ENCODE measurements at places on chromosomes 3 and 15.

DNA sequence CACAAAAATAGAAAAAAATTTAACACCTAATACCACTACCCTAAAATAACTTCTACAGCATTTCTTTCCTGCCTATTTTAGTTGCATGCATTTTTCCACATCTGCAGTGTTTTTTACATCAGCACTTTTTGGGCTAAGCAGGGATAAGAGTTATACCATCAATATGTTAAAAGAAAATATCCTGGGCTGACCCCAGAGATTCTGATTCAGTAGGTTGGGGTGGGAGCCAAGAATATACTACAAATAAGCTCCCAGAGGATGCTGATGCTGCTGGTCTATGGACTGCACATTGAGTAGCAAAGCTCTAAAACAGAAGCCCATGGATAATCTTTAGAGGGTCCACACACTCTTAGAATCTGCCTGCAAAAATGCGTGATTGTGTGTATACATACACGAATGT, 14.8 kb downstream of the FYCO1 start:
- no peak for DNase-seq

- no peak for DNase-seq
Measured at GRCh38 chr3:27641888-27642601, 80.1 kb downstream of the EOMES start.

- DNase-seq, result no peak
Measured at GRCh38 chr3:193903966-193904365, 232.0 kb upstream of the HES1 start.

GRCh38 chr3:142088522-142088921, 60.8 kb downstream of the TFDP2 start:
- DNase-seq, result no peak

GRCh38 chr3:88090681-88091080, 31.6 kb downstream of the ZNF654 start:
- no peak for DNase-seq

- DNase-seq, result no peak
Measured at GRCh38 chr3:173761161-173761560, 363.6 kb downstream of the NLGN1 start.

GRCh38 chr15:81074773-81075172, 59.3 kb upstream of the CFAP161 start:
- DNase-seq, result no peak

GRCh38 chr3:41742121-41742520, 219.8 kb downstream of the ULK4 start:
- no peak for DNase-seq

GRCh38 chr15:60396958-60397771, 621 bp downstream of the ANXA2 start:
- no peak for DNase-seq

DNA sequence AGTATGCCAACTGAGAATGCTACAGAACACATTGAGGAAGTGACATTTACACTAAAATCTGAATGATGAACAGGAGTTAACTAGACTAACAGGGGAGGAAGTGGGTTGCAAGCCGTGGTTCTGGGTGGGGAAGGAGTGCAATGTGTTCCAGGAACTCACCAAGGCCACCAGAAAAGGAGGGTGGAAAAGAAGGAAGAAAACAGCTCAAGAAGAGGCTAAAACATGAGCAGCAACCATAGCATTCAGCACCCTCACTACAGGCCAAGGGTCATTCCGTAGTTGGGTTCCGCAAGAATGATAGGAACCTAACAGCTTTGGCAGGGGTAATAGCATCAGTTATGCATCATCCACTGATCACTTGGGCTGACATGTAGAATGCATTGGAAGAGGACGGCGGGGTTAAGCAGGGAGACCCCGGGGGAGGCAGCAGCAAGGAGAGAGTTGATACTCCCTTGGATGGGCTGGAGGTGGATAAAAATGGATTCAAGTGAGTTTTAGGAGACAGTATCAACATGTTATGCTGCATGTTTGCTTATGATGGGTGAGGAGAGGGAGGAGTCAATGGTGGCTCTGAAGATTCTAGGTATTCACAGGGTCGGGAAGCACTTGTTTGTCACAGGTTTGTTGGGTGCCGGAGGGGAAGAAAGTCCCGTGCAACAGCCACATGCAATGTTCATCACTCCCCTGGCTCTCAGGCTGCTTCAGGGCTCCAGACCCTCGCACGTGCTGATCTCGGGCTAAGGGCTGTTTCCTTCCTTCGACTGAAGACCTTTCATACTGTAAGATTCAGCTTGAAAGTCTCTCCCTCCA, 53.2 kb downstream of the LIPC start:
- no peak for DNase-seq

- DNase-seq, result no peak
Measured at GRCh38 chr15:63765338-63765737, 68.4 kb downstream of the HERC1 start.

DNA sequence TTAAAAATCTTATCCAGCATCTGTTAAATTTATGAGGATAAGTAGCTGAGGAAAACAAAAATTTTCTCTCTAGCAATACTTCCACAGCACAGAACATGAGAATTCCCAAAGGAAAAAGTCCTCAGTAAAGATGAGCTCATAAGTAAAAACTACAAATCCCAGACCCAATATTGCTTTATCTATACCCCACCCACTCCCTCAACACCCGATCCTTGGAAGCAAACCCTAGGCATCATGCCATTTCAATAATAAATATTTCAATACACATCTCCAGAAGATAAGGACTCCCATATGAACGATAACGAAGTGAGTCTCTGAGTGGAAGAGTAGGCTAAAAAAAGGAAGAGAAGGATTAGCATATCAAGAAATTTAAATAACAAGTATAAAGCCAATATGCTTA, 8.3 kb upstream of the PRR20G start:
- no peak for DNase-seq

- DNase-seq, result no peak
Measured at GRCh38 chr3:156978481-156978961, 152.4 kb downstream of the LEKR1 start.

DNA sequence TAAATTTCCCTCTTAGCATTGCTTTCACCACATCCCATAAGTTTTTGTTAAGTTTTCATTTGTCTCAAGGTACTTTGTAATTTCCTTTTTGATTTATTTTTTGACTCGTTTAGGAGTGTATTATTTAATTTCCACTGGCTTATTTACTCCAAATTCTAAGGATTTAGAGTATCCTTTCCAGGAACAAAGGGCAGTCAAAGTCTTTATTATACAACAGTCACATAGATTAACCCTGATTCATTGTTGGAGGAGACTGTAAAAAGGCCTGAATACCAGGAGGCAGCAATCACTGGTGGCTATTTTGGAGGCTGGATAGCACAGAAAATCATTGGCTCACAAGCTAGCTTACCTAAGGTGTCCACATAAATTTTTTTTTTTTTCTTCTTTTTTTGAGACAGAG, 39.9 kb downstream of the OIP5 start:
- DNase-seq, result no peak

Measured in NCI-H2081 treated with DMSO at 0.1 percent for 48 hours (cell line).